Daoy (cell line): ENCODE measurements at places on chromosomes 5 and 9. TPM values are rescaled to one million over a fixed set of nuclear protein-coding genes. Genes with fewer than 3 reads are reported as not detected.

The ZNF300 gene
- total RNA-seq, result 8.7 and 9.4 TPM in 2 replicates

GRCh38 chr5:136424835-136425584, 59.7 kb upstream of the TRPC7 start:
- peak; percentile 80 for DNase-seq

DNA sequence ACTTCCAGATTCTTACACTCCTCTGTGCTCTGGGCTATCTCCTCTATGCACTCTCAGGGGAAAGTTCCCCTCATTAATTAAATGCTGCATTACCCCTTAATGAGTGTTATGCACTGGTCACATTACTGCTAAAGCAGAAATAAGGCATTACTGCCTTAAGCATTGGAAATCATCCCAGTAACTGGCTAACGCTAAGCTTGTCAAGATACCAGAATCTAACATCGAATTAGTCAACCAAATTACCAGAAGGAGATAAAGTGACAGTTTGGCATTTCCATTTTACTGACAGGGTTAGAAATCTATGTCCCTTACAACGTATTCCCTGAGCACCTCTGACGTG, 69.5 kb upstream of the FAM169A start:
- no peak for DNase-seq

- DNase-seq, result no peak
Observed at GRCh38 chr9:77872863-77873262, 158.7 kb downstream of the GNAQ start.

DNA sequence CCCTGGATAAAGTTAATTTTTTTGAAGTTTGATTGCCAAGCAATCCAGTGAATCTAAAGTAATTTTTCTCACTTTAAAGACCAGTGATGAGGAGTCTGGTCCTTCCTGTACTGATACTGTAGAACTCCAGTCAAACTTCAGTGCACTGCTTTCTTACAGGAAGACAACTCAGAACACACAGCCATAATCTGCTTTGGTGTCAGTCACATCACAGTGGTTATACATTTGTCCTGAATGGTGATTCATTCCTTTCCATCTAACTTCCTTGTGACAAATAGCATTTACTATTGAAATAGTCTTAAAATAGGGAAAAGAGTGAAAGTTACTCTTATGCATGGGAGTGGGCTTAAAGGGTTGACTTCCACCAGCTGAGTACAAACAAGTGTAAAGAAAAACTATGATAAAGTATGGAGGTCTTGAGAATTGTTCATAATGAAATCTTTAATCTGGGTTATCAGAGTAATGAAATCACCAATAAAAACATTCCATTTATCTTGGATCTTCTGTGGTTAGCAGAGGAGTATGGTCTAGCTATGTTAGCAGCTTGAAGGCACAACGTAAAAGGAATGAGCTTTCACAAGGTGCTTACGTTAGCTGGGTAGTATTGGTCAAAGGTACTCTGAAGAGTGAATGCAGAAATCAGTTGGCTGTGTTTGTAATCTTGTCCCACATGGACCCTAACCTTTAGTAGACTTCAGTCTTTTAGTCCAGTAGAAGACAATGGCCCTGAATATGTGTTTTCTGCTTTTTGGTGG, 41.5 kb downstream of the DCP2 start:
- no peak for DNase-seq
